ENCODE measurements at places on chromosomes 6 and 20.

- no peak for DNase-seq
Measured at GRCh38 chr6:70303034-70303525, at the start of gene COL9A1. Gene COL9A1 (minus strand): TSS chr6:70303084. CDS start chr6:70302924, 160 bp downstream.

GRCh38 chr20:52959125-52959524, 13.0 kb upstream of the TSHZ2 start:
- no peak for DNase-seq

DNA sequence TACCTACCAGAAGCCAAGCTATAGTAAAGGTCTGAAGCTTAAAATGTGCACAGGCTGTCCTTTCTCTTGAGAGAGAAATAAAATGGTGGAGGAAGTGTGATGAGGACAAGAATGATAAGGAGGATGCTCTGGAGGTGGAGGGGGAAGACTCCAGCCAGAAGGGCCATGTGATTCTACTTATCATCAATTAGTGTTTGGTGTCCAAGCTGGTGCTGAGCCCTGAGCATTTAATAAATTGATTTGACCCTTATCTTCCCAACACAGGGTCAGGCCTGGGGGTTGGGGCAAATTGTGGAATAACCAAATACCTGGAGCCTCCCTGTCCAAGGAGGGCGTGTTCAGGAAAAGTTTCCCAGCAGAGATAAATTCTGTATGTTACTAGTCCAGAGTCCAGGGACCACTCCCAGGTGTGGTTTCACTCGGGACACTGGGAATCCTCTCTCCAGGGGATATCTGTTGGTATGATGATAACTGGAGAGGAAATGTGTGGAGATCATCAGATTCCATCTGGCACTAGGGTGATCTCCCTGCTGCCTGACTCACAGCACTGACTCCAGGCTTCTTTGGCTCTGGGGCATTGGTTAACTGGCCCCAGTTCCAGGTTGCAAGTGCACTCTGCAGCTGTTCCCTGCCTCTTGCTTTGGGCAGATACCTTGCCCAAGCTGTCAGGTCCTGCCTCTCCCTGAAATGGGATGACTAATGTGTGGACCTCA, 3.8 kb upstream of the MYBL2 start:
- DNase-seq = no peak

- no peak for DNase-seq
Measured at GRCh38 chr6:168188369-168189199, 109.6 kb upstream of the FRMD1 start.

- DNase-seq = no peak
Measured at GRCh38 chr6:35544769-35545361, 32.2 kb upstream of the TULP1 start.

DNA sequence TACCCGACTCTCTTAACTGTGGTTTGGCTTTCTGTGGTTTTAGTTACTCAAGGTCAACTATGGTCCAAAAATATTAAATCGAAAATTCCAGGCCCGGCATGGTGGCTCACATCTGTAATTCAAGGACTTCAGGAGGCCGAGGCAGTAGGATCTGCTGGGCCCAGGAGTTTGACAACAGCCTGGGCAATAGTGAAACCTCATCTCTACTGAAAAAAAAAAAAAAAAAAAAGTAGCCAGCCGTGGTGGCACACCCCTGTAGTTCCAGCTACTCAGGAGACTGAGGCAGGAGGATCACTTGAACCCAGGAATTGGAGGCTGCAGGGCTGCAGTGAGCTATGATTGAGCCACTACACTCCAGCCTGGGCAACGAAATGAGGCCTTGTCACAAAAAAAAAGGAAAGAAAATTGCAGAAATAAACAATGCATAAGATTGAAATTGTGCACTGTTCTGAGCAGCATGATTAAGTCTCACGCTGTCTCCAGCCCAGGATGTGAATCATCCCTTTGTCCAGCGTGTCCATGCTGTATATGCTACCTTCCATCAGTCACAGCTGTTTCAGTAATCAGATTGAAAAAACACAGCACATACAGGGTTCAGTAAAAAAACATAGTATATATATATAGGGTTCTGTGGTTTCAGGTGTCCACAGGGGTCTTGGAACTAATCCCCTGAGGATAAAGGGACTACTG, 40.7 kb downstream of the RGS17 start:
- no peak for DNase-seq

GRCh38 chr6:145668844-145669243, 66.5 kb downstream of the EPM2A start:
- DNase-seq = no peak

DNA sequence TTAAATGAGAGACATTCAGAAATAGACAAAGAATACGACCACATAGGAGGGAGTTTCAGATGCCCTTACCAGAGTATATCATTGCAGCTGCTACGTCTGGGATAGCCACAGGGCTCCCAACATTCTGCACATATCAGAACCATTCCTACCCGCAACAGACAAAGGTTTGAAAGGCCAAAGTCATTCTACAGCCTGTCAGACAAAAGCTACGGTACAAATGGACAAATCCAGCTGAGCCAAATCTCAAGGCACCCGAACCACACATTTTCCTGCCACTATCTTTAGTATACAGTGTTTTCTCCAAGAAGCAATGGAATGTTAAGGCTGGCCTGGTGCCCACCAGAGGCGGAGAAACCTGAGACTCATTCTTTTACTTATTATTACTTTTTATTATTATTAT, 30.5 kb upstream of the LYRM2 start:
- no peak for DNase-seq

GRCh38 chr6:92688342-92688741, 731.0 kb downstream of the EPHA7 start:
- DNase-seq = no peak

GRCh38 chr6:45163952-45164766, 164.0 kb upstream of the RUNX2 start:
- no peak for DNase-seq

- peak; percentile 3 for DNase-seq
Measured at GRCh38 chr20:34570859-34571306, 12.4 kb downstream of the MAP1LC3A start.

DNA sequence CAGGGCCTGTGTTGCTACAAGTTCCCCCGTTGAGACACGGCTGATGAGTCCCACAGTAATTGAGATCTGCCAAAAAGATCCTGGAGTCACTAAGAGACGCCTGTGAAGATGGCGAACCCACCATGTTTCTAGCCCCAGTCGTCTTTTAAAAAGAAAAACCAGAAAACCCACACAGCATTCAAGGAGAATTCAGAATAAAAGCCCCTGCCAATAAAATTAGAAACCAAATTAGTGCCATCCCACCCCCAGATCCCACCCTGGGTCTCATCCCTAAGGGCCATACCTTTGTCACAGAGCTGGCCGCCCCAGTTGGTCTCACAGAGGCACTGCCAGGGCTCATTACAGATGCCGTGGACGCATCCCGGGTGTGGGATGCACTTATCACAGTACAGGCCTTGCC, 21.6 kb downstream of the JAG1 start:
- DNase-seq = no peak

- no peak for DNase-seq
Measured at GRCh38 chr6:166331503-166332415, 10.6 kb downstream of the SFT2D1 start.

- no peak for DNase-seq
Measured at GRCh38 chr6:26173836-26174145, 86.6 kb downstream of the HFE start.

DNA sequence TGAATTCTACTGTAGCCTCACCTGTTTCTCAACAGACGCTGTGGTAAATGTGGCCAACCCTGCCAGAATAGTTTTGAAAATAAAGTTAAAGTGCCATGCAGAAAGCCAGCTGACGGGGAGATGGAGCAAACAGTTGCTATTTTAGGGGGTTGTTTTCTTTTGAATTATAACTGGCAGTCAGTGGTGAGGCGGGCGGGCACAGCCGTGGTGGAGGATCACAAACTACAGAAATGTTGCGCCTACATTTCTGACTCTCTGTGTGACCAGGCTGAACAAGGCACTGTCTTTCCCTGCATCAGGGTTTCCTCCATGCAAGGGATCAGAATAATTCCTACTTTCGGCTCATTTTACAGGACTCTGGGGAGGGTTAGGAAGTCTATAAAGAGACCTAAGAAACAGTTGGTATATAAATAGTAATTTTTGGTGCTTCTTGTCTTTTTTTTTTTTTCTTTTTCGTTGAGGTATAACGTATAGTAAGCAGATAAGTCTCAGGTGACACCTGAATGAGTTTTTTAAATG, 17.2 kb downstream of the CHMP4B start:
- no peak for DNase-seq

All from activated CD8-positive, alpha-beta memory T cell treated with anti-CD3 and anti-CD28 coated beads, Interleukin-2, amount 50 U/mL, for 4 hours (primary cell).